ENCODE measurements at places on chromosomes 1 and 21. TPM values are rescaled to one million over a fixed set of nuclear protein-coding genes. Genes with fewer than 3 reads are reported as not detected.

DNA sequence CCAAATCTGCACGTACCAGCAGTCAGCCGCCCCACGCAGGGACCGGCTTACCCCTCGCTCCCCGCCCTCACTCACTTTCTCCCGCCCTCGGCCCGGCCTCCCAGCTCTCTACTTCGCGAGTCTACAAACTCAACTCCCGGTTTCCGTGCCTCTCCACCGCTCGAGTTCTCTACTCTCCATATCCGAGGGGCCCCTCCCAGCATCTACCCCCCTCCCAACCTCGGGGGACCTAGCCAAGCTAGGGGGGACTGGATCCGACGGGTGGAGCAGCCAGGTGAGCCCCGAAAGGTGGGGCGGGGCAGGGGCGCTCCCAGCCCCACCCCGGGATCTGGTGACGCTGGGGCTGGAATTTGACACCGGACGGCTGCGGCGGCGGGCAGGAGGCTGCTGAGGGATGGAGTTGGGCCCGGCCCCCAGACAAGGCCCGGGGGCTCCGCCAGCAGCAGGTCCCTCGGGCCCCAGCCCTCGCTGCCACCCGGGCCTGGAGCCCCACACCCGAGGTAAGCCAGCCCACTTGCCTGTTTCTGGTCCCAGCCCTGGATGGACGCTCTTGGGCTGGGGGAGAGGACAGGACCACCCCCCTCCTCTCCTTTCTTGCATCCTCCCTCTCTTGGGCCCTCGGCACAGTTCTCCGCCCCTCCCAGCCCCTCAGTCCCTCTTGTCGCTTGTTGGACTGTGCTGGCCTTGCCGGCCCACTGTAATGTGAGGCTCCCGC, at the start of gene ARTN:
Gene ARTN, plus strand, starts transcription at position 416 of the 715 bp plus-strand sequence. CDS start 1,856 bp downstream, outside the sequence.
- H3K4me1 ChIP-seq = peaks cover 5% of the 10 kb centered on the region
- peak within 1 kb of the TSS; percentile 10 for H3K4me3 ChIP-seq
- H3K27me3 ChIP-seq = peaks cover 24% of the 10 kb centered on the region
- no peak within 1 kb of the TSS for H3K27ac ChIP-seq
- peak; percentile 79 for DNase-seq

DNA sequence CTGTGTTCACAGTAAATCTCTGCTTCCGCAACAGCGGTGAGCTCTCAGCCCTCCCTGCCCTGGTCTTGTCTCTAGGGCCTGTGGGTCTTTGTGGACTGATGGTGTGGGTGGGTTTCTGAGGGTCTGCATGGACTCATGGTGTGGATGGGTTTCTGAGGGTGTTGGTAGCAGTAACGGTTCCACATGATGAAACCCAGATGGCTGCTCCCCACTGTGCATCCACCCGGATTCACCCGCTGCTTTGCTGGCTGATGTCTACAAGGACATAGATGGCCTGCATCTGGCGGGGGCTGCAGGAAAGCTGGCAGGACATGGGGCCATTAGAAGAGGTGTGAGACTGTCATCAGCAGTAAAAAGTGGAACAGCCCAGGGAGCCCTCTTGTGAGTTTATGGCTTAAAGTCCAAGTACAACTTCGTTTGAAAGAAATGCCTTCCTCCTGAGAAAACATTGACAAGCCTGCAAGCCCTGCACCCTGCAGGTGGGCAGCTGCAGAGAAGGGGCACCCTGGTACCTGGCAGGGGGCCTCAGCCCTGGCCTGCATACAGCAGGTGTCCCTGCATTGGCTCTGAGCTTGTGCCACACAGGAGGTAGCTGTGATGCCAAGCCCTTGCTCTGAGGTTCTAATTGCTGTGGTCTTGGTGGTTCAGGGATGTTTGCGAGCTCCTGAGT, 156.9 kb upstream of the COL6A1 start:
- no peak for DNase-seq
- no peaks in the 10 kb centered on the region for H3K36me3 ChIP-seq
- H3K27ac ChIP-seq = no peak overlapping the region
- peaks cover 6% of the 10 kb centered on the region for H3K4me1 ChIP-seq
- H3K4me3 ChIP-seq = no peak overlapping the region
- no peaks in the 10 kb centered on the region for H3K27me3 ChIP-seq

DNA sequence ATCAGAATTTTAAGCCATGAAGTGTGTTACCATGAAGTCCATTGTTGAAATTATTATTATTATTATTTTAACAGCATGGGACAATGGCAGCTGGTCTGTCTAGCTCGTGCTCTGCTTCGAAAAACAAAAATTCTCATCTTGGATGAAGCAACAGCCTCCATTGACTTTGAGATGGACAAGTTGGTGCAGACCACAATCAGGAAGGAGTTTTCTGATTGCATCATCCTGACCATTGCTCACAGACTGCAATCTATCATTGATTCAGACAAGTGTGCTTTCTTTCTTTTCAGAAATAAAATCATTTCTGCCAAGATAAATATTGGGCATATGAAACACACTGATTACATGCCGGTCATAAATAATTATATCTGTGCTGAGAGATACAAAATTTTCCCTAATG, 21.0 kb downstream of the HSPA13 start:
- H3K27me3 ChIP-seq = no peaks in the 10 kb centered on the region
- no peaks in the 10 kb centered on the region for H3K36me3 ChIP-seq
- DNase-seq = no peak

GRCh38 chr1:82065916-82066315, 265.2 kb downstream of the ADGRL2 start:
- no peak overlapping the region for H3K4me3 ChIP-seq
- H3K27ac ChIP-seq = no peak overlapping the region
- no peaks in the 10 kb centered on the region for H3K4me1 ChIP-seq
- no peaks in the 10 kb centered on the region for H3K36me3 ChIP-seq

DNA sequence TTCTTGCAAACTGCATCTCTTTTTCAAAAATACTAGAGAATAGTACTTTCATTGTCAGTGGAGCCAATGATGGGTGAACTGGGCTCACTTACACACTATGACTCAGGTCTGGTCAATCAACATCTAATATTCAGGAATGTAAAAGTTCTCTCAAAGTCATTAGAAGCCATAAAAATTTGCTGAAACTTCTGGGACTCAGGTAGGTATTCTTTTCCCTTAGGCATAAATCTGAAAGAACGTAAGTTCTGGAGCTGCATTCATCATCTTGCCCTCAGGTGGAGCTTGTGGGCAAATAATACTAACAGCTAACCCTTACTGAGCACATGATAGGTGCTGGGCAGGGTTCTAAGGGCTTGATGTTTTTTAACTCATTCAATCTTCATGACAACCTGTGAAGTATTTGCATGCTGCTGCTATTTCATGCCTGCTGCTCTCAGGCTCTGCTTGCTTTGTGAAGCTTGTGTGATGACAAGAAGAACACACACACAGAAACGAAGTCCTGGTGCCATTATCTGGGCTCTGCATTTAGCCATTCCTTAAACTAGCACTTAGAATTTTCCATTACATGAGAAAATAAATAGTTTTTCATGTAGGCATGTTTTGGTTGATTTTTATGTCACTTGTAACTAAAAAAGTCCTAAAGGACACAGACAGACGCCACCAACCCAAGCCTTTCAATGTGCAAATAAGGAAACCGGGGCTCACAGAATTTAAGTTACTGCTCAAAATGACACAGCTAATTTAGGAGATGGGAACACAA, 394.2 kb upstream of the LYPLAL1 start:
- H3K27me3 ChIP-seq = no peaks in the 10 kb centered on the region
- H3K27ac ChIP-seq = no peak overlapping the region
- no peaks in the 10 kb centered on the region for H3K36me3 ChIP-seq
- no peak overlapping the region for H3K4me3 ChIP-seq
- no peaks in the 10 kb centered on the region for H3K4me1 ChIP-seq
- DNase-seq = no peak

The TTC24 gene
- not detected for polyA plus RNA-seq

DNA sequence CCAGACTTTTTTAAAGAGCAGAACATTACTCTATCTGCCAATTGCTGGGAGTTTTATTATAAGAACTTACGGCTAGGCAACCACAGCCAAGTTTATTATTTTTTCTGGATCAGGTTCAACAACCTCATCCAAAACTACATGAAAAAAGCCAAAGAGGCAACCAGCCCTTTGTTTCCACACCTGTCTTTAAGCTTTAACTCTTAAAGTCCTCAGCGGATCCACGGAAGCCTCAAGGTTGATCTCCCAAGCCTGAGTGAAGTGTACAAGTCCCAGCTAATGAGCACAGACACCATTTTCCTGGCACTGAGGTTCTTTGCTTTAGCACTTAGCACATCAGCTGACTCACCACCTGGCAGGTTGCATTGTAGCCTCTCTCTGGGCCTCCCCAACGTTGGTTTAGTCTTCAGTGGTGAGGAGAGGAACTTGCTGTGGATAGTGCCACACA, 143.1 kb downstream of the TGFBR3 start:
- H3K4me3 ChIP-seq = no peak overlapping the region
- H3K27me3 ChIP-seq = no peaks in the 10 kb centered on the region
- no peaks in the 10 kb centered on the region for H3K4me1 ChIP-seq
- DNase-seq = no peak
- H3K27ac ChIP-seq = no peak overlapping the region
- no peaks in the 10 kb centered on the region for H3K36me3 ChIP-seq

GRCh38 chr1:208584167-208584755, 340.1 kb upstream of the PLXNA2 start:
- no peaks in the 10 kb centered on the region for H3K36me3 ChIP-seq
- no peak overlapping the region for H3K4me3 ChIP-seq
- no peaks in the 10 kb centered on the region for H3K27me3 ChIP-seq
- no peak overlapping the region for H3K27ac ChIP-seq
- H3K4me1 ChIP-seq = no peaks in the 10 kb centered on the region

The DIRAS3 gene
- polyA plus RNA-seq = 1.8 TPM

- no peak overlapping the region for H3K4me3 ChIP-seq
- H3K4me1 ChIP-seq = no peaks in the 10 kb centered on the region
- no peak overlapping the region for H3K27ac ChIP-seq
- DNase-seq = no peak
These were observed 118.2 kb downstream of the RIPK4 start for GRCh38 chr21:41648591-41649031.

The MTF1 gene
- 4.3 TPM for polyA plus RNA-seq
